Brain microvascular endothelial cell (primary cell): ENCODE measurements at places on chromosomes 16 and 17.

- no peak for DNase-seq
Observed at GRCh38 chr17:74362810-74363498, 1.3 kb upstream of the BTBD17 start.

DNA sequence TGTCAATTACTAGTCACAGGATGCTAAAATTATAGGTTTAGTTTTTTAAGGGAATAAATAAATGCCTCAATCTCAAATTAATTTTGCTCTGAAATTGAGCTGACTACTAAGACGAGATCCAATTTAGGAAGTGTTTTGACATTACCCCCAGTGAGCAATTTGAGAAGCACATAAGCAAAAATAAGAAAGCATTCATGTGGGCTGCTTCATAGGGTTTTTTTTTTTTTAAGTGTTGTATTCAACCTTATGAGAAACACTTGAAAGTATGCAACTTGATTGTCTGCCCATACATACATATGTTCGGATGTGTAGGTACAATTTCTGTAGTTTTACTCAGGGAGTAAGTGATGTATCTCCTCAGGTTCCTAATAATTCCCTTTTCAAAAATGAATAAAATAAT, 77.6 kb downstream of the PRKCA start:
- DNase-seq: no peak

DNA sequence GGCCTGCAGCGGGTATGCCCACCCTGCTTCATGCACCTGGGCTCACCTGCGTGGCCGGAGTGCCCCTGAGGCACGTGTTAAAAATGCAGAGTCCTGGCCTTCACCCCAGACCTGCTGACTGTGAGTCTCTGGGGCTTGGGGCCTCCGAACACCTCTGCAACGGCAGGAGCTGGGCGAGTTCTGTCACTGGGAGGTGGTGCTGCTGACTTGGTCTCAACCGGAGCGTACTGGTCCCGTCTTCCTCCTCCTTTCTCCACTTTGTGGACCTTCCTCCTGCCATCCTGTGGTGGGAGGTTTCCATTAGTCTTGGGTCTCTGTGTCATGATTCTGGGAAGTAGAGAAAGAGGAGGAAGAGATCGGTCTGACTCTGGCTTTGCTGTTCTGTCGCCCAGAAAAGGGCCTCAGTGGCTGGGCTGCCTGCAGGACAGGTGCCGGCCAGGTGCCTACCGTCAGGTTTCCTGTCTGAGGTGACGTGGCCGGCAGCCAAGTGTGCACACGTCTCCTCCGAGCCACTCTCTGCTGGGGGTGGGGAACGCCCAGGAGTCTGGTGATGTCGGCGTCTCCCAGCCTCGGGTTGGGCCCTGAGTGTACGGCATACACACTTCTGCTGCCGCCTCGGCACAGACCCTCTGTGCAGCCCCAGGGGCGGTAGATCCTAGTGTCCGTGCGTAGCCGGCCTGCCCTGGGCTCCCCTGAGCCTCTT, 6.9 kb downstream of the TSC2 start:
- DNase-seq: no peak

DNA sequence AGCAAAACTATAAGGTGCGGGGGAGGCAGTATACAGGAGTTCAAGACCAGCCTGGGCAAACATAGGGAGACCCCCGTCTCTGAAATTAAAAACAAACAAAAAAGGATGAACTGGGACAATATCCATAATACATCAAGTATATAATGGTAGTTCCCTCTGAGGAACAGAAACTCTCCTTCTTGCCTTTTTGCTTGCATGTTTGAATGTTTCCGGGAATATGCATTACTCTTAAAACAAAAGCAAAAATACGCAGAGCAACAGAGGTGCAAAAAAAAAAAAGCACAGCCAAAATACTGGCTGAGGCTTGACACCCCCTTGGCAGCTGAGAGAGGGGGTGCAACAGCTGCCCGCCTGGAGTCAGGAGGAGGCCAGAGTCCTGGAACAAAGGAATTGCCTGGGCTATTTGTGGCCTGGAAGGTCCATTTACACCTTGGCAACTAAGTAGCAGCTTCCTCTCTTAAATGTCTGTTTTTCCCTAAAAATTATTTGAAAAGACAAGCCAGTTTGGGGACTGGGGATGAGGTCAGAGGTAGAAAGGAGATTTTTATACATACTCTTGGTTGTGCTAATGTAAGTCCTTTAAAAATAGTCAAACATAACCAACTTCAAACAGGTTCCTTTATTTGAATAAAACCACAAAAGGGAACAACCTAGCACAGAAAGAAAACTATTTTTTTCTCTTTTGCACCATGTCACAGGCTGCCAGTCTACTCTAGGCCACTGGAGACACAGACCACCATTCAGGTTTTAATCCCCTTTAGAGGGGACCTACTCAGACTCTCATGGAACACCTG, 19.5 kb downstream of the USP7 start:
- DNase-seq: no peak

- DNase-seq: no peak
Observed at GRCh38 chr16:14193316-14193871, 122.3 kb downstream of the MRTFB start.

GRCh38 chr16:18984435-18985005, 786 bp downstream of the TMC7 start:
- no peak for DNase-seq

GRCh38 chr17:60390925-60391470, 935 bp downstream of the USP32 start:
- DNase-seq: peak; percentile 24

GRCh38 chr16:57774705-57775285, 27.5 kb downstream of the KIFC3 start:
- no peak for DNase-seq

DNA sequence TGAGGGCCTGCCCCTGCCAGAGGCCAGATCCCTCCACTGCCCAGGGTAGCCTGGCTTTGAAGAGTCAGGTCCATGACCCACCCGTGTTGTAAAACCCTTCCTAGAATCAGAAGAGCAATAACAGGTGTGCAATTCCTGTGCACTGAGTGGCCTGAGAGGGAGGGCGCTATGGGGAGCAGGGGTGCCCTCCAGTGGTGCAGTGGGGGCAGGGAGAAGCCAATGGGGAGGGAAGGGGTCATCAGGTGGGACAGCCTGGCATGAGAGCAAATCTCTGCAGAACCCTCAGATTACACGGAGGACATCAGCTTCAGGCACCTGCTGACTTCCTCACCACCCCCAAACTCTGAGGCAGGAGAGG, 72.9 kb upstream of the ZNF469 start:
- DNase-seq: no peak

- no peak for DNase-seq
Observed at GRCh38 chr17:36938566-36939051, 1.3 kb downstream of the LHX1 start.

- no peak for DNase-seq
Observed at GRCh38 chr16:4212211-4212933, 29.5 kb downstream of the SRL start.

DNA sequence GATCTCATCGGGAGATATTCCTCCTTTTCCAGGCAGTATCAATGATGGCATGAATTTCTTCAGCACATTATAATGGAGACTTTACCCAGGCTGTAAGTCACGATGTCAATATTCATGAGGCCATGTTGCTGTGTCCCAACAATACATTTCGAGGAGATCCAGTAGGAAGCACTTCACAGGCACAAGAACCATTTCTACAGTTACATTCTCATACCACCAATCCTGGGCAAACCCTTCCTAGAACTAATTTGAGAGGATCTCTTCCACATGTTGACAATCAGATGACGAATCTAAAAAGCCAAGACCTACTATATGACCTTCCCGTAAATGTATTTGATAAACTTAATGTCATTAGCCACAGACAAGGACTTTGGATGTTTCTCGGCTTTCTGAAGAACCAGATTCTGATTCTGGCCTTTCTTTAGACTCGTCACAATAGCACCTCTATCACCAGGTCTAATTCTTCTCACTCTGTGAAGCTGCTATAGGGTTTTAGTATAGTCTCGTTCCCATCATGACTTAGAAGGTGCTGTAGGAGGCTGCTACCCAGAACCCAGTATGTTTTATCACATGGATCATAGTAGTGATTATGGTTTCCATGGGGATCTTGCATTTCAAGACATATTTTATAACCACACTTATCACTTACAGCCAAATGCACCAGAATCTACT, 40.2 kb downstream of the C16orf87 start:
- DNase-seq: no peak

- no peak for DNase-seq
Observed at GRCh38 chr16:83737729-83738354, 69.9 kb upstream of the HSBP1 start.

- DNase-seq: no peak
Observed at GRCh38 chr16:79363484-79363883, 237.1 kb downstream of the MAF start.

DNA sequence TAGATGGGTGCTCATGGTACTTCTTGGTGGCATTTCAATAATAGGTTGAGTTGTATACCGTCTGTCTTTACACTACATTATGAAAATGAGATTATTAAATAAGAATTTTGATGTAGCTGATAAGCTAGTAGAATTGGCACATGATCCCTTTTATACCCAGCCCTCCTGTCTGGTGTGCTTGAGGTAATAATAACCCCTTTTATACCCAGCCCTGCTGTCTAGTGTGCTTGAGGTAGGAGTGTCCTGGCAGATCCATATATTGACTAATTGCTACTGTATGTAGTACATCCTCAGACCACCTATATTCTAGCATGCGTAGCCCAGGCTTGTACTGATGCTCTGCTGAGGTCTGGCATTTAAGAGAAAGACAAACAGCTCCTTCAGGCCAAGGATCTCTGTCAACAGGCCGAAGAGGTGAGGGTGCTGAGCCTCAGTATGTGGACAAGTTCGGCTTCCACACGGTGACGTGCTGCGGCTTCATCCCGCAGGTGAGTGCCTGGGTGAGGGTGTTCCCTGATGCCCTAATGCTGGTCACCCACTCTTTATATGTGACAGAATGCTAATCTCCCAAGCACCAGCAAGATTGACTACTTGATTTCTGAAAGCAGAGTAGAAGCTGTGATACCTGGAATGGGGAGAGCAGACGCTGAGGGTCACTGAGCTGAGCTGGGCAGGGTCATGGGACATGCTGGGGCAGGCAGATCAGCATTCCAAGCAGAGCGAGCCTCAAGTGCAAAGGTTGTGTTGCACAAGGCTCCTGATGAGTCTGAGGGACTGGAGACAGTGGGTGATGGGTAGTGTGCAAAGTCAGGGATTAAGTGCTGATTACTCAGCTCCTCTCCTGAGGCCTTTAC, 5.7 kb downstream of the FN3K start:
- DNase-seq: no peak

GRCh38 chr17:51857052-51857597, 301.4 kb downstream of the CA10 start:
- DNase-seq: no peak
